ENCODE measurements at places on chromosomes 1 and 21.

- DNase-seq = no peak
Measured at GRCh38 chr1:225886159-225887029, 2.6 kb downstream of the LEFTY1 start.

DNA sequence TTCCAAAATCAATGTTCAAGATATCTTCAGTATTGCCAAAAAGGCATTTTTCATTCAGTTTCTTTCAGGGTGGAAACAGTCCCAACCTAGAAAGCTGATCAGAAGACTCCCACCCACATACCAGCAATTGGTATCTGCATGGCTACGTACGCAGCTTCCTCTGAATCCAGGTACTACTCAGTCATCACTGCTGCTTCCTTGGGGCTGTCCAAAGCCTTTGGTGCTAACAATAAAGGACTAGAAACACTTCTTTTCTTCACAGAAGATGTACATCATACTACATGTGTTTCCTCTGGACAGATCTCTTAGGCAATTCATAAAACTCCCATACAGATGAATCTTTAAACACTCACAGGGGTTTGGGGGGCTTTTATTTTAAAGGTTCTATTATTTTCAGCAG, 29.8 kb downstream of the VPS26C start:
- DNase-seq = no peak

DNA sequence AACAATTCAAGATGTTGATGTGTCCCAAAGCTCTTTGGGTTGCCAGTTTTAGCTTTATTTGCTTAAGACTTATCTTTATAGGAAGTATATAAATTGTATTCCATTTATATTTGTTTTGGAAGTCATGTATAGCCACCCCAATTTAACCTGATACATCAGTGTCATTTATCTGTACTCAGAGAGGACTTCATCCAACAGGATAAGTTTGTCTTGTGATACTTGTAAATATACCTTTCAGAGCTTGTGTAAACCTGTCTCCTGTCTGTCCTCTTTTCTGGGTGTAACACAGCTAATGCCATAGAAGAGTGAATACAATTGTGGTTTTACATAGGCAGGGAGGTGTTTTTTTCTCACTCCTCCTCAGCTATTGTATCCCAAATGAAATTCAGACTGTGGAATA, 10.4 kb downstream of the PTGFR start:
- DNase-seq = no peak

- no peak for DNase-seq
Measured at GRCh38 chr1:14611792-14612191, 13.3 kb downstream of the KAZN start.

DNA sequence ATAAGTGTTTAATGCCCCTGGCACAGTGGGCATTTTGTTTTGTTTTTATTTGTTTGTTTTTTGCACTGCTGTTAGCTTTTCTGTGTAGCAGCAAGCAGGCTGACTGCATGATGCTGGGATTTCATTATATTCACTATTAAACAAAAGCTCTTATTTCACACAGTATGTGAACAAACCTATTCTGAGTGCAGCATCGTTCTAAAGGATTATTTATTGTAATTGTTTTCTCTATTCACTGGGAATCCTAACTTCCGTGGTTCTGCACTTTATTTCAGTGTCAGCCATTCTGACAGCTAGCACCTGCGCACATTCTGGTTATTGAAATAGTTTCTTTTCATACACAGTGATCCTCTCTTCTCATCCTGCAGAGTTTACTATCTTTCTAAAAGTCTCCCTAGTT, 595.0 kb downstream of the NEGR1 start:
- DNase-seq = no peak

DNA sequence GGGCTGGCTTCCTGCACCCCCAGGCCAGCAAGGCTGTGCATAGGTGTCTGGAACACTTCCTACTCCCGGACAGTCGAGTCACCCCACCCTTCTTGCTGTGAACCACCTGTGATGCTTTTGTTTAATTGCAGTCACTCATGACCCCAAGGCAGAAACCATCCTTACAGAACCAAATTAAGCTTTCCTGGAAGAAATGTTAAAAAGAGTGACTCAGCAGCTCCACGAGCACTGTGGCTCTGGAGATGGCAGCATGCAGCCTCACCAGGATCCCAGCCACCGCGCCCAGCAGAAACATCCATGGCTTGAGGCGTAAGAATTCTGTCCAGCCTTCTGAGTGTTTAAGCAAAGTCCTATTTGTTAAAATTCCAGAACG, 28.8 kb downstream of the SNAP47 start:
- DNase-seq = no peak

GRCh38 chr1:202016022-202016810, 5.8 kb downstream of the ELF3 start:
- DNase-seq = no peak

GRCh38 chr1:168320800-168321450, 40.2 kb downstream of the TBX19 start:
- peak; percentile 21 for DNase-seq

DNA sequence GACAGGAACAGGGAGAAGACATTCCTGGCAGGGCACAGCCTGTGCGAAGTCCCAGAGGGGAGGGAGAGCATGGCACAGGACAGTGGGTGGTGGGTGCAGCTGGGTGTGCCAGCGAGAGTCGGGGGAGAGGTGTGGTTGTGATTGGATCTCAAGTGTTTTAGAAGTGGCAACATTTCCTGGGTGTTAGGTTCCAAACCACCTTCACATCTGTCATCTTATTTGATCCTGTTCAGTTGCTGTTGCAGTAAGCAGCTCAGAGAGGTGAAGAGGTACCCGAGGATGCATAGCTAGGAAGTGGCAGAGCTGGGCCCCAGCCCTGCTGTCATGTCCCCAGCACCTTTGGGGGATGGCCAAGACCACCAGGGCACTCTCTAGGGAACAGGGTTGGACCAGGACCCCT, 22.0 kb upstream of the DISP3 start:
- no peak for DNase-seq

Measured in BE2C (cell line).